Hematopoietic multipotent progenitor cell treated with erythropoietin and hydrocortisone succinate and interleukin-3 and kit ligand, for 17 days (in vitro differentiated cells): ENCODE measurements at places on chromosomes 6 and 20.

DNA sequence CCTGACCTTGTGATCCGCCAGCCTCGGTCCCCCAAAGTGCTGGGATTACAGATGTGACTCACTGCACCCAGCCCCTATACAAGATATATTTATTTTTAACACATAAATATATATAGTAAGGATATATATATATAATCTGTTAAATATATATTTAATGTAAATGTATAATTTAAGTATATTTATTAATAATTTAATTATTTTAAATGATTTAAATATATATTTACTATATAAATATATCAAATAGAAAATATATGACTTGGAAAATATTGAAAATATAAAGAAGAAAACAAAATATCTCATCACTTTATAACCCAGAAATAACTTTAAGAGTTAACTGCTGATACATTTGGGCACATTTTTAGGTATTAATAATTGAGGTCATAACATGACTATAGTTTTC is 324.7 kb downstream of the SYNE1 start:
- DNase-seq: no peak

GRCh38 chr20:50992733-50993457 is 30.0 kb downstream of the KCNG1 start:
- peak; percentile 65 for DNase-seq

DNA sequence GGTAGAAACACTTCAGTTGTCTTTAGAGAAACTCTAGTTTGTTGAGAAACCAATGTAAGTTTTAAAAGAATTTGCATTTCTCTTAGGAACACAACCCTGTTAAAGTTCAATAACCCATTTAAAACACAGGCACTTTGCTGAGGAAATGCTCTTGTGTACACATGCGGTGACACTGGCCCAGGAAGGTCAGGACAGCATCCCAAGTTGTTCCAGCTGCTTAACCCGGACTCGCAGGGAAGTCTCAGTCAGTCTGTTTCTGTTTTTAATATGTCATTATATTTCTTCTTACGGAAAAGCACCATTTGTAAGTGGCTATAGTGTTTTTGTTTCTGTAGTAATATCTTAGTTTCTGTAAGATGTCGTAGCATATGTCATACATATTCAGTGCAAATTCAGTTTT is 36.9 kb downstream of the RIN2 start:
- DNase-seq: no peak

GRCh38 chr6:85364344-85364743 is 85.5 kb upstream of the NT5E start:
- no peak for DNase-seq

DNA sequence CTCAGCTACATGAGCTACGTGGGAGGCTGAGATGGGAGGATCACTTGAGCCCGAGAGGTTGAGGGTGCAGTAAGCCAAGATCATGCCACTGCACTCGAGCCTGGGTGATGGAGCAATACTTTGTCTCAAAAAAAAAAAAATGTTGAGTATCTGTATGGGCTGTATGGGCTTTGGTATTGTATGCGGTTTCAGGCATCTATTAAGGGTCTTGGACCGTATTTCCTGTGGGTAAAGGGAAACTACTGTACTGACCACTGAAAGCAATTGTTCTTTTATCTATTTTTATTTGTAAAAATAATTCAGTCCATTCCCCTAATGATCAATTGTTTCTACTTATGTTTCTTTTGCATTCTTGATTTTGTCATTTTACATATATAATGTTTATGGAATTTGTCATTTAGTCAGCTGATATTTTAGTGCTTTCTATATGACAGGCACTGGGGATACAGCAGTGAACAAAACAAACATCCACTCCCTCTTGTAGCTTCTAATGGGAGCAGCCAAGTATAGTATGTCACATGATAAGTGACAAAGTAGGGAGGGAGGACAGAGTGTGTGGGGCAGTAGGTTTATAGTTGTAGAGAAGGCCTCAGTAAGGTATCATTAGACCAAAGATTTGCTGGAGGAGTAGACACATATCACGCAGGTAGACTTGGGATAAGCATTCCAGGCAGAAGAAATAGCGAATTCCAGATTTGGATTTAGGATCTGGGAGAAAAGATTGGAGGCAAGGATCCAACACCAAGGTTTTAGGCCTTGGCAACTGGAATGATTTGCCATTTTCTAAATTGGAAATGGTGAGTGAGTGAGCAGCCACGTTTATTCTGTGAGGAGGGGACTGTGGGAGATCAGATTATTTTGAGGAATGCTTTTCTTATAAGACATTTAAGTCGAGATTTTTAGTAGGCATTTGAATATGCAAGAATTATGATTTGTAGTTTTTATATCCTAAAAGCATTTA is 6.0 kb downstream of the PCMT1 start:
- peak; percentile 22 for DNase-seq

GRCh38 chr6:109183109-109183650 is 87.9 kb downstream of the CEP57L1 start:
- no peak for DNase-seq

DNA sequence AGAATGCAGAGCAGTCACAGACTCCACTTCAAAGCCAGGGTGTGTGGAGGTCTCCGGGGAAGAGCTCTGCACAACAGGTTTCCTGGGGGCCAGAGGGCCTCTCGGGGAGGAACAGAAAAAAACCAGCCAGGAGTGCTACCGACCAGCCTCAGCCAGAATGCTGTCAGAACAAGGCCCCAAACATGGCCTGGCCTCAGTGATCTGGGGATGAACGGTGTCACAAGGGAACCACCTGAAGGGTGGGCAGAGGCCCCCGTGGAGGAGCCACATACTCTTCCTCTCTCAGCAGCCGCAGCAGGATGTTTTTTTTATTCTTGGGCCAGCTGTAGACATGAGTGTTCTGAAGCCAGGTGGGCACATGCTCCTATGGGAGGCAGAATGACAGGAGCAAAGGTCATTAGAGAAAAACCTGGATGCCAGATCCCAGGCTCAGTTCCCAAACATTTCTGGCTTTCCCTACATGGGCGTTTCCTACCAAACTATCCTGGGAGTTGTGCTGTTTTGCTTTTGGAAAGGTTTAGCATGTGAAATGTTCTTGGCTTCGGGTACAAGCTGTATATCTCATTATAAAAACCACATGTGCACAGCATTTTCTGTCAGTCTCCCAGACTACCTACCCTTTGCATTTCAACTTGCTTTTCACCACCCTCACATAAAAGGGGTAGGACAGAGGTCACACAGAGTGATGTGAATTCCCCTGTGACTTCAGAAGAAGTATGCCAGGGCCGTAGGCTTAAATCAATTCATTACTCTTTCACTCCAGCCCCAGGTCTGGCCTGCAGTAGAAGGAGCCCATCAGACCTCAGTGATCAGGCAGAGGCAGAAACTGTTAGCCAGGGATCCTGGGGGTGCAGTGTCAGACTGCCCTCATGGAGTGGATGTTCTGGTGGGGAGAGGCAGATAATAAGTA is 46.2 kb downstream of the TRAF3IP2 start:
- no peak for DNase-seq
